Activated CD8-positive, alpha-beta T cell treated with anti-CD3 and anti-CD28 coated beads for 36 hours (primary cell): ENCODE measurements at places on chromosomes 13 and 19. TPM values are rescaled to one million over a fixed set of nuclear protein-coding genes. Genes with fewer than 3 reads are reported as not detected.
A peak's percentile ranks its signal among the peaks of the same experiment; 100 is the strongest.

DNA sequence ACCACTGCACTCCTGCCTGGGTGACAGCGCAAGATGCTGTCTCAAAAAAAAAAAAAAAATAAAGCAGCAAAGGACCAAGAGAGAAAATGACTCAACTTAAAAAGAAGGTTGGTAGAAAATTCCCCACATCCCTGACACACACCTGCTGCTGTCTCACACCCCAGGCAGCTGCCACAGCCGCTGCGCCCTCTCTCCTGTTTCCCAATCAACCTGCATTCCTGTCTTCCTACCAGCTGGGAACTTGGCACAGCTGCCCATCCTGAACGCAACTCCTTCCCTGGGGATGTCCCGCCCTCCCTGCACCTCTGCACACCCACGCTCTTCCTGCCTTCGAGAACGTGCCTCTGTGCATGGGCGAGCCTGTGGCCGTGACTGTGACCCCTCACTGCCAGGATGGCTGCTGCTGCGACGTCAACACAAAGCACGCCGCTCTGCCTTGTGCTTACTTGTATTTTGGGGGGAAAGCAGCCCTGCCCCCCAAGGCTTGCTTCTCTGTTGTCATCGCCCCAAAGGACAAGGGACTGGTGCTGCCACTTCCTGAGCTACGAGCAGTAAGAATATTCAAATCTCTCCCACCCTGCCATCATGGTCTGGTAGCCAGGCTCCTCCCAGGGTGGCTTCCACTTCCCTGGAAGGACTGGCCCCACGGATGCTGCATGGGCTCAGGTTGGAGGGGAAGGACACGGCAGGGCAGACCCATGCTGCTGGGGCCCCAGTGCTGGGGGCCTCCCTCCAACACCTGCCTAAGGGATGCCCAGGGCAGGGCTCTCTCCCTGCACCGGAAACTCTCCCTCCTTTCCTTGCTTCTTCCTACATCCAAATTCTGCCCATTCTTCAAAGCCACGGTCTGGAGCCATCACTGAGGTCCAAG is 20.7 kb downstream of the SH3GL1 start:
- H3K36me3 ChIP-seq, result peaks cover 16% of the 10 kb centered on the region
- peaks cover 60% of the 10 kb centered on the region for H3K4me1 ChIP-seq
- no peaks in the 10 kb centered on the region for H3K27me3 ChIP-seq
- peak; percentile 82 for DNase-seq
- H3K4me3 ChIP-seq, result peak overlapping the region; percentile 71

DNA sequence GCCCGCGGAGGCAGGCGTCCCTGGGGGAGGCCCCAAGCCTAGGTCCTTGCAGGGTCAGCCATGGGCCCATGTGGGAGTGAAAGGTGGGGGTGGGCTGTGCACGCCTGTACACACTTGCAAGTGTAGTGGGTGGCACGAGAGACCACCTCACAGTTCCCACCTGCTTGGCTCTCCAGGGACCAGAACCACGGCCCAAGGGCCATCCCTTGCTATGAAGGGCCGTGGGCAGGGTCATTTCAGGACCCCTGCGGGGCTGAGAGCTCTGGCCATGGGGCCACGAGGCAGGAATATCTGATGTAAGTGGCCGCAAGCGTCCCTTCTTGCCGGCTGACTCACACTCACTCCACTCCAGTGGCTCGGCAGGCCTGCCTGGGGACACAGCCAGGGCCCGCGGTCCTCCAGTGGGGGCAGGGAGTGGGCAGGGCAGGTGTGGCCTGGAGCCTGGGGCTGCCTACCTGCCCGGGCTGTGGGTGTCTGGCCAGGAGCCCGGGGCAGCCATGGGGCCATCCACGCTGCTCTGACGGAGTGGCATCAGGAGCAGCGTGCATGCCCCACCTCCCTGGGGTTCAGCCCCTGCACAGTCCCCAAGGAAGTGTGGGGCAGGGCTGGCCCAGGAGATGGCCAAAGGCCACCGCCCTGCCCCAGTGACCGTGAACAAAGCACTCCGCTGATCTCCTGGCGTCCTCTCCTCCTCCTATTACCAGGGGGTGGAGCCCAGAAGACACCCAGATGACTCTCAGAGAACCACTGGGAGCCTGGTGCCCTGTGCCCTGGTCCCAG is 8.6 kb upstream of the MKNK2 start:
- no peaks in the 10 kb centered on the region for H3K27me3 ChIP-seq
- peak overlapping the region; percentile 96 for H3K27ac ChIP-seq
- DNase-seq, result no peak
- peaks cover 55% of the 10 kb centered on the region for H3K4me1 ChIP-seq
- H3K4me3 ChIP-seq, result peak overlapping the region; percentile 85

Gene PLEKHA4
- 9.4 TPM for total RNA-seq

DNA sequence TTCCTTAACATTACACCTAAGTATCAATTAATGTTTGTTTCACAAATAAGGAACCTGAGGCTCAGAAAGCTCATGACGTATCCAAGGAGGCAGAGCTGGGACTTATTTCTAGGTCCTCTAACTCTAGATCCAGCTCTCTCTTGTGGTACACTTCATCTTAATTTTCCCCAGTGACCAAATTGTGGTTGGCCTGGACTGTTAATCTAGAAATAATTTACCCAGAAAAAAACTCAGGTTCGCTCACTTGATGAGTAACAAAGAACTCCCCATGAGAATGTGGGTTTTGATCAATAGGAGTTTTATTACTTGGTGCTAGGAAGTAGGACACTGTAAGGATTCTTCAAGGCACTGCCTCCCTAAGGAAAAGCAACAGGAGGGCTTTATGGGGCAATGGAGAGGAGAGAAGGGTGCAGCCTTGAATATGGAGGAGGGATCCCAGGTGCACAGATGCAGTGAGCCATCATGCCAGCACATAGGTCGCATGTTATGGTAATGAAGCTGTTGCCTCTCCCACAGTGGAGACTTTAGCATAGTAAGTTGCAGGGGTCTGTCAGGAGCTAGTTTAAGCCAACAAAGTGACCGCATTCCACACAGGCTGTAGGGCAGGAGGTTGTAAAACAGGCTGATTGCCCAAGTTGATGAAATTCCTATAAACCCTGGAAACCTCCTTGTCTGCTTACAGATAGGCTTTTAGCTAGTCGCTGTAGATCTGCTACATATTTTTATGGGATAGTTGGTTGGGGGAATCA is 14.7 kb downstream of the RAP2A start:
- H3K4me1 ChIP-seq, result no peaks in the 10 kb centered on the region
- no peak overlapping the region for H3K27ac ChIP-seq
- H3K36me3 ChIP-seq, result peaks cover 18% of the 10 kb centered on the region
- no peaks in the 10 kb centered on the region for H3K27me3 ChIP-seq
- no peak overlapping the region for H3K4me3 ChIP-seq

DNA sequence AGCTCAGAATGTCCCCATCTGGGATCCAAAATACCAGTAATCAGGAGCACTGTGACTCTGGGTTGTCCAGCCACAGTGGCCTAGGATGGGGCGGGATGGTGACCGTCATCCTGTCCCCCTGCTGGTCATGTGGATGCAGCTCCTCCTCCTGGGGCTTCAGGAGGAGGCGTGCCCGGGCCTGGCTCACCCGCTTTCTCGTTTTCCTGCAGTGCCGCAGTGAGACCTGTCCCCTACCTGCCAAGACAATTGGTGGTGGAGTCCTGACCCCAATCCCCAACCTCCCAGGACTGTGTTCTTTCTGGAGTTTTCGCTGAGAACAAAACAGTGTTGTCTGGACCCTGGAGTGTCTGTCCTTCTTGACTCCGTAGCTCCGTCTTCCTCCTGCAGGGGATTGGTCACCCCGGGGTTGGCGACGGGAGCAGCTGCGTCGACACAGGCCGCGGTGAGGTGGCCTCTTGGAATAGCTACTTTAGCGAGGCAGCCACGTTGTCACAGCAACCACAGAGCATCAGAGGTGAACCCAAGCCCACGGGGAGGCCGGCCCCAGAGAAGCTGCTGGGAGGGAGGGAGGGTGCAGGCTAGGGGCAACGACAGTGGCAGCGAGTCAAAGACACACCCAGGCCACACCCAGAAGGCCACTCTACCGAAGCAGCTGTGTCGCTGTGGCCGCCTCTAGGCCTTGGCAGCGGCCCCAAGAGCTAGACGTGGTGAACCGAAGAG is 10.2 kb upstream of the EMC10 start:
- H3K36me3 ChIP-seq, result no peaks in the 10 kb centered on the region
- H3K4me3 ChIP-seq, result no peak overlapping the region
- peaks cover 9% of the 10 kb centered on the region for H3K27me3 ChIP-seq

DNA sequence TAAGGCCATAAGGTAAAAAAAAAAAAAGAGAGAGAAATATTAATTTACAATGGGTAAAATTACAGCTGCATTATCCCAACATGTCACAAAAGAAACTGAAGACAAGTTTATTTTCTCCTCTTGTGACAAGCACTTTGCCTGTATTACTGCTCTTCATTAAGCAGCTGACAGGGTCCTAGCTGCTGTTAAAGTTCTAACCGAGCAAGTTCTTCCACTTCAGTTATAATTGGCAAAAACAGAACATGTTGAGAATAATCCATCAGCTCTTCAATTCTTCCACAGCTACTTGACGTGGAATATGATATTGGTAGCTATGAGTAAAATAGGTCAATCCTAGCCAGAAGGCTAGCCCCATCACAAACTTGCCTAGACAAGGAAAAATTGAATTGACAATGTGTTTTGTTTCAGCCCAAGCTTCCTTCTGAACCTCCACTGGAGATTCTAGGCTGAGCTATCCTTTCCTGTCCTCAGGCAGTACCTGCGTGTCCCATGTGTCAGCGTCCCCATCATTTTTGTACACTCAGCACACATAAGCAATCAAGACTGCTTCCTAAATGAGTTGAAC is 32.2 kb upstream of the DOCK9 start:
- DNase-seq, result no peak
- no peaks in the 10 kb centered on the region for H3K36me3 ChIP-seq
- H3K27me3 ChIP-seq, result no peaks in the 10 kb centered on the region
- peaks cover 30% of the 10 kb centered on the region for H3K4me1 ChIP-seq

DNA sequence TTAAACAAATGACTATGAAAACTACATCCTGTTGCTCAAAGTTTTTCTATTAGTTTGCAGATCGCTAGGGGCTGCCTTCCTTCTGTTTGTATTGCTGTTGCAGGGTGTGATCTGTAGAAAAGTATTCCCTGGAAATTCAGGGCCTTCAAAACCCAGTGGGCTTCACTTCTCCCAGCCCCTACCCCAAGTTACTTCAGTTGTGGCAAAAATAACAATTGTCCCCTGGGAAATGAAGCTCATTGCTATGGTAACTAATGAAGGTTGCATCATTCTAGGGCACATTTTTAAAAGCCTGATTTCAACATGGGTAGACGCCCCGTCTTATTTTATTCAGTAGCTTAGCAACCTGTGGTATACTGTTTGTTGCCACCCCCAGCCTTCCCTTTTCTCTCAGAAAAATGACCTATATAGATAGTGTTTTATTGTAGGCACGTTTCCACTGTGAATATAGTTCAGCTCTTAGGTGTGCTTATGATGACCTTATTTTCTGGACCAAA is 60.9 kb downstream of the WDFY2 start:
- H3K4me3 ChIP-seq, result peak overlapping the region; percentile 15
- no peaks in the 10 kb centered on the region for H3K27me3 ChIP-seq
- peak overlapping the region; percentile 89 for H3K27ac ChIP-seq

DNA sequence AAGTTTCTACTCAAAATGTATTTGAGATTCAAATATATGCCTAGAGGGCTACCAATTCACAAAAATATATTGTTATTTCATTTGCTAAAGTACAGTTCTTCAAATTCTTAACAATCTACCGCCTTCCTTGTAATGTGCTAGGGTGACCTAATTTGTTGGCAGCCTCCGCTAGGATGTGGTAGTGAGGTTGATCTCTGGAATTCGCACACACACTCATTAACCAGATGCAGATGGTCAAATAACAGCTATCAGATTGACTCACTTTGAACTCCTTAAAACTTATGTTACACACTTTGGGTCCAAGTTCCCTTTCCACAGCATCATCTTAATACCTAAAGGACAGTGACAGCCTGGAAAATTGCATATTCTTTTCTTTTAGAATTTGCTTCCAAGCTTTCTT is 367.3 kb downstream of the DCT start:
- no peaks in the 10 kb centered on the region for H3K4me1 ChIP-seq
- no peak overlapping the region for H3K4me3 ChIP-seq
- H3K27me3 ChIP-seq, result no peaks in the 10 kb centered on the region
- H3K27ac ChIP-seq, result no peak overlapping the region
- no peak for DNase-seq
- no peaks in the 10 kb centered on the region for H3K36me3 ChIP-seq

Gene CFAP97D2
- total RNA-seq, result not detected

GRCh38 chr19:1223018-1223855 is 14.6 kb downstream of the CBARP start:
- peak; percentile 62 for DNase-seq
- H3K27me3 ChIP-seq, result no peaks in the 10 kb centered on the region
- H3K27ac ChIP-seq, result no peak overlapping the region
- H3K36me3 ChIP-seq, result peaks cover 2% of the 10 kb centered on the region
- H3K4me1 ChIP-seq, result no peaks in the 10 kb centered on the region

DNA sequence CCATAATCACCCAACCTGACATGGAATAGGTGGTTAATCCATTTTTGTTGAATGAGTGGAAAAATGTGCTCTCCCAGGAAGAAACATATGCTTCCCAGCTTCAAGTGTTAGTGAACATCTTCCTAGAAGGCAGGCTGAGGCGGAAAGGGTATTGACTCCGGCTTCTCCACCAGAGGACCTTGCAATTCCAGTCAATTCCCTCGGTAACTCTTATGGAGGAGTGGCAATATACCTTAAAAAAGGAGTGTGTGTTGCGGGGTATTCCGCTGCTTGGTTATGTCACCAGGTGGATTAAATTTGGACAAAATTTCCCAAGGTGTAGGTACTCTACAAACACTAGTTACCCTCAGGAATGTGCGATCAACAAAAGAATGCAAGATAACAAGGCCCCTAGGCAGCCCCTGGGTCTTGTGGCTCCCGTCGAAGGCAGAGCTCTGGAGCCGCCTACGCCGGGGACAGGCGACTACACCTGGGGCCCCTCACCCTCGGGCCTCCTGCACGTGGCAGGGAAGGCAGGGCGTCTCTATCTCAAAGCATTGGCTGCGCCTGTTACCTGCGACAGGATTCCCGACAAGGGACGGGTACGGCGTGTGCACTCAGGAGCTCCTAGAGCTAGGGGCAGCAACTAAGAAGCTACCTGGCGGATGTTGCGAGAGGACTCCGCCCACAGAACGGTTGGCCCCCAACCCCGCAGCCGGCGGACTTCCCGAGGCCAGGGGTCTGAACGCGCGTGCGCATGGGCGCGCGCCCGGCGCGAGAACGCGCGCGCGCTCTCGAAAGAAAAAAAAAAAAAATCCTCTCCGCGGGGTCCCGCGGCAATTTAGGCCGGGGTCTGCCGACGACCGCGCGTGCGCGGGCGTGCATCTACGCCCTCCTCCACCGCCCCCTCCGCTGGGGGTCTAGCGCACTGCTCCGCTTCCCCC is at the start of gene WDR87:
WDR87 (minus strand) TSS at position 649 of the 923 bp plus-strand sequence. CDS start 8,355 bp downstream, outside the sequence.
- peak; percentile 61 for DNase-seq
- peak within 1 kb of the TSS; percentile 85 for H3K27ac ChIP-seq
- H3K27me3 ChIP-seq, result no peaks in the 10 kb centered on the region
- peaks cover 20% of the 10 kb centered on the region for H3K4me1 ChIP-seq

DNA sequence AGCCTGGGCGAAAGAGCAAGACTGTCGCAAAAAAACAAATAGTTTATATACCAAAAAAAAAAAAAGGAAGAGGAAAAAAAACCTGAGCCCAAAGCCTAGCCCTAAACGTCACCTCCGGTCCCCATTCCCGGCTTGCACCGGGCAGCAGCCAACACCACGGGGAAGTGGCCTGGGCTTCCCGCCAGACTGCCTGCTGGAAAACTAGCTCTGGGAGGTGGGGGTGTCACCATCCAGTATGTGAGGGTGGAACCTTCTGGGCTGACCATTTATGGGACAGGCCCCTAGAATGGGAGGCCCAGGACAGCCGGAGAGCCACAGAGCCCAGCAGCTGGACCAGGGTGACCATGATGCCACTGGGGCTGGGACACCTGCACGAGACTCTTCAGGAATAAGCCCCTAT is 37.3 kb downstream of the IL12RB1 start:
- no peak overlapping the region for H3K27ac ChIP-seq
- no peak overlapping the region for H3K4me3 ChIP-seq
- H3K36me3 ChIP-seq, result no peaks in the 10 kb centered on the region
- DNase-seq, result no peak
- H3K27me3 ChIP-seq, result no peaks in the 10 kb centered on the region
